ENCODE measurements at places on chromosomes 7 and 10.

DNA sequence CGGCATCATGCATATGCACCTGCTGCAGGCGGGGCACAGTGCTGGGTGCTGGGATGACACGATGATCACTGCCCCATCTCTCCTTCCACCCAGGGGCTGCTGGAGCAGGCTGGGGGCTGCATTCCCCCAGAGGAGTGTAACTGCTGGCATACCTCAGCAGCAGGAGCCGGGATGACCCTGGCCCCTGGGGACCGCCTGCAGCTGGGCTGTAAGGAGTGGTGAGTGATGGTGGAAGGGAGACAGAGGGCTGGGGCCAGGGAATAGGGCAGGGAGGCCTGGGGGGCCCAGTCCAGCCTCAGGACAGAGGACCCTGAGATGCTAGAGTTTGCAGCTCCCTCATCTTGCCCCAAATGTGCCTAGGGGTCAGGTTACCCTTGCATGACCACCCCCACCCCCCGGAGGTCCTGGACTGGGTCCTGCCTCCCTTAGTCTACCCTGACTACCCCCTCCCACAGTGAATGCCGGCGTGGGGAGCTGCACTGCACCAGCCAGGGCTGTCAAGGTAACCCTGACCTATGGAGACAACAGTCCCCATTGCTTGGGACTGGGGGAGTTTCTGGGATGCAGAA, 14.5 kb upstream of the ZNF862 start:
- H3K27ac ChIP-seq = no peak overlapping the region
- H3K4me3 ChIP-seq = no peak overlapping the region
- peaks cover 12% of the 10 kb centered on the region for H3K27me3 ChIP-seq
- no peak for DNase-seq
- no peaks in the 10 kb centered on the region for H3K36me3 ChIP-seq

DNA sequence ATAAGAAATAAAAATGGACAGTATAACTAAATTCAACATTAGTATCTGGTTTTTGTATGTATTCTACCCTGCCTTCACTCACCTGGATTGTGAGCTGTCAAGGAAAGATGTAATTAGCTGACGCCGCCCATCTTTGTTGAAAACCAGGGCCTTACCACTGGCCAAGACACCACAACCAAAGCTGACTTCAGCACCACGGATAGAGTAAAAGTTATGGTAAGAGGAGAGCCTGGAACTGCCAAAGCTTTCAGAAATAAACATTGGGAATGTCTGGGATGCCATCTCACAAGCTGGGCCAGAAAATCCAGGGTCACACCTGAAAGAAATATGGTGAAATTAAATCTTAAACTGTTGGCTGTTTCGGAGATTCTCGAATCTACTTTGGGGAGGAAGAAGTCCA, 190.1 kb upstream of the SLC26A5 start:
- H3K4me3 ChIP-seq = no peak overlapping the region
- peaks cover 23% of the 10 kb centered on the region for H3K4me1 ChIP-seq
- no peaks in the 10 kb centered on the region for H3K27me3 ChIP-seq
- no peak overlapping the region for H3K27ac ChIP-seq
- no peak for DNase-seq

DNA sequence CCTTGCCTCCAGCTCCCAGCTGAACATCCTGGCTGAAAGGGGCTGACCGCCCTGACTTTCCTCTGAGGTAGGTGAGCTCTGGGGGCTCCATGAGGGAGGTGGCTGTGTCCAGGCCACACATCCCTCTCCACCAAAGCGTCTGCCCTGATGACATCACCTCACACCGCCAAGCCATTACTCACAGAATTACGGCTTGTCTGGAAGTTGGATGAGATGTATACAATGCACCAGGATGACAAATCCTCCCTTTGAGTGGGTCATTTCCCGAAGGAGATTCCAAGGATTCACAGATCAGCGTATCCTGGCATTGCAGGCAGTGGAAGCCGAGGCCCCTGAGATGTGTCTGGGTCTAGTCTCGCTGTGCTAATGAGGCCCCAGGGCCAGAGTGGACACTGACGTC, 15.1 kb upstream of the RET start:
- no peak overlapping the region for H3K4me3 ChIP-seq
- peaks cover 82% of the 10 kb centered on the region for H3K4me1 ChIP-seq
- no peak for DNase-seq
- H3K27ac ChIP-seq = no peak overlapping the region
- no peaks in the 10 kb centered on the region for H3K27me3 ChIP-seq
- H3K36me3 ChIP-seq = no peaks in the 10 kb centered on the region

- H3K27ac ChIP-seq = peak overlapping the region; percentile 40
- peaks cover 39% of the 10 kb centered on the region for H3K4me1 ChIP-seq
- H3K4me3 ChIP-seq = no peak overlapping the region
- no peaks in the 10 kb centered on the region for H3K36me3 ChIP-seq
These were observed 103.1 kb downstream of the ANK3 start for GRCh38 chr10:60286559-60286958.

DNA sequence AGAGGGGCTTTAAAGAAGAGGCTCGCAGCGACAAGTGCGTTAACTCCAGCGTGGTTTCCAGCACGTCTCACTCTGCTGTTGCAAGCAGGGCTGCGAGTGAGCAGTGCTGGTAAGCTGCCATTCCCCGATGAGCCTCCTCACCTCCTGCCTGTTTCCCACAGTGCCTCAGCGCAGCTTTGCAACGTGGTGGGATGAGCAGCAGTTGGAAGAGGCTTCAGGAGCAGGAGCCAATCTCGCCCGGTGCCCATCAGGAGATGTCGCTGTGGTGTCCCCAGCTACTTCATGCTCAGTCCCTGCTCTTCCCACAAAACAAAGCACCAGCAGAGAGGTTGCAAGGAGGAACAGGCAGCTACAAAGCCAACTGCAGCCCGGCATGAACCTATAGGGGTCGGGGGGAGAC, 2.4 kb upstream of the ADARB2 start:
- peaks cover 9% of the 10 kb centered on the region for H3K4me1 ChIP-seq
- no peak overlapping the region for H3K27ac ChIP-seq
- no peaks in the 10 kb centered on the region for H3K27me3 ChIP-seq
- no peaks in the 10 kb centered on the region for H3K36me3 ChIP-seq

GRCh38 chr7:120077777-120078176, 195.2 kb upstream of the KCND2 start:
- H3K27ac ChIP-seq = no peak overlapping the region
- no peak for DNase-seq
- H3K4me3 ChIP-seq = no peak overlapping the region
- peaks cover 6% of the 10 kb centered on the region for H3K27me3 ChIP-seq

GRCh38 chr10:93357680-93358079, 124.5 kb downstream of the MYOF start:
- peaks cover 81% of the 10 kb centered on the region for H3K36me3 ChIP-seq
- H3K27ac ChIP-seq = no peak overlapping the region
- H3K4me3 ChIP-seq = no peak overlapping the region

- no peaks in the 10 kb centered on the region for H3K27me3 ChIP-seq
- DNase-seq = no peak
- H3K4me3 ChIP-seq = no peak overlapping the region
- H3K4me1 ChIP-seq = peaks cover 16% of the 10 kb centered on the region
These were observed 79.8 kb upstream of the PHYHIPL start for GRCh38 chr10:59096631-59097030.

- no peak overlapping the region for H3K4me3 ChIP-seq
- H3K4me1 ChIP-seq = peaks cover 20% of the 10 kb centered on the region
- H3K27me3 ChIP-seq = no peaks in the 10 kb centered on the region
- peak; percentile 61 for DNase-seq
These were observed 34.2 kb downstream of the PARD3 start for GRCh38 chr10:34780818-34781380.

DNA sequence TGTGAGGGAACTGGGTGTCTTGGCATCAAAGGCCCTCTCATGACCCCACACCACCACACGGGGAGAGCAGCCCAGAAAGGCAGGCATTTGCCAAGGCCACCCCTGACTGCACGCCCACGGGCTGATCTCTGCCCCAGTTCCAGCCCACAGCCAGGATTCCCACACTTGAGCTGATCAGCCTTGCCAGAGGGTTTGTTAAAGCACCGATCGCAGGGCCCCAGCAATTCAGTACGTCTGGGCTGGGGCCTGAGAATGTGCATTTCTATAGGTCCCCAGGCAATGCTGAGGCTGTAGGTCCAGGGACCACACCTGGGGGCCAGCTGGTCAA, 103.9 kb downstream of the TNS3 start:
- no peak overlapping the region for H3K27ac ChIP-seq
- peaks cover 38% of the 10 kb centered on the region for H3K4me1 ChIP-seq
- no peaks in the 10 kb centered on the region for H3K27me3 ChIP-seq
- no peak for DNase-seq

DNA sequence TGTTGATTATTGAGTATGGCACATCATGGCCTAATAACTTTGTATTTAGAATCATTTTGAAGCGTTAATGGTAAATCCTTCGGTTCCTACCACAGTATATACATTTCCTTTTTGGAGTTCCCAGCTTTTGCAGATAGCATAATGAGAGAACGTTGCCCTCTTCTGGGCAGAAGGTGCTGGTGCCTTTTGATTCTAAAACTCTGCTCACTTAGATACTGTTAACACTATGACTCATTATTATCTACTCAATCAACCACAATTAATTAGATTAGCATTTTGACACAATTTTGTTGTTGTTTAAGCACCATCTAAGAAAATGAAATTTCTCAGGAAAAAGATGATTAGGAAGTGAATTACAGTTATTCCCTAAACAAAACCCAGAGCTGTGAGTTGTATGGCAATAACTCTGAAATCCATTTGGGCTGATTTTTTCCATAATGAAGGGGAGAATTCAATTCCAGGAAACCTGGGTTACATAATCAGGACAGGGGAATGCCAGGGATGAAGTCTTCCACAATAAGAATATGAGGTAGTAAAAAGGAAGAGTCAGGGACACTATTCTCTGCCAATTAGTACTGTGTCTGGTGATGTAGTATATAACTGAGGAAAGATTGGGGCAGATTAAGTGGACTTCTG, 11.5 kb upstream of the DLD start:
- H3K36me3 ChIP-seq = no peaks in the 10 kb centered on the region
- no peak overlapping the region for H3K27ac ChIP-seq
- DNase-seq = peak; percentile 75
- H3K27me3 ChIP-seq = no peaks in the 10 kb centered on the region
- no peaks in the 10 kb centered on the region for H3K4me1 ChIP-seq

GRCh38 chr10:78247821-78248220, 214.2 kb downstream of the RPS24 start:
- no peak for DNase-seq
- H3K27ac ChIP-seq = no peak overlapping the region

Data from SK-N-SH (cell line).